ENCODE measurements at places on chromosomes 6 and 20. TPM values are rescaled to one million over a fixed set of nuclear protein-coding genes. Genes with fewer than 3 reads are reported as not detected.

The GNRH2 gene
- total RNA-seq = 2.7 TPM

The CTCFL gene
- total RNA-seq = not detected

The BMP5 gene
- 1.7 TPM for total RNA-seq

The SNAP25 gene
- total RNA-seq = 8.2 TPM

The TREML2 gene
- total RNA-seq = not detected

The GSTA3 gene
- not detected for total RNA-seq

The RGS17 gene
- total RNA-seq = 2.6 TPM

The DLL1 gene
- 75.3 TPM for total RNA-seq

The ZNF311 gene
- total RNA-seq = 0.91 TPM

The ATF6B gene
- total RNA-seq = 89.4 TPM

The NMBR gene
- total RNA-seq = 0.74 TPM

The SIRPB2 gene
- total RNA-seq = not detected

GRCh38 chr6:56927538-56928453 lies 27.1 kb upstream of the BEND6 start:
- no peak for DNase-seq

DNA sequence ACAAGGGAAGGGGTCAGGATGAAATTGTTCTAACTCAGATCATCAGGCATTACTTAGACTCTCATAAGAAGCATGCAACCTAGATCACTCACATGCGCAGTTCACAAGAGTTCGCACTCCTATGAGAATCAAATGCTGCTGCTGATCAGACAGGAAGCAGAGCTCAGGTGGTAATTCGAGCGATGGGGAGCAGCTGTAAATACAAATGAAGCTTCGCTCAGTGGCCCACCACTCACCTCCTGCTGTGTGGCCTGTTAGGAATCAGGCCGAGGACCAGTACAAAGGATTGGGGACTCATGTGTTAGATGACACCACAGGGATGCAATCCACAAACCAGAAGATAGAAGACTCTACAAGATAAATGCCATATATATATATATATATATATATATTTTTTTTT lies 31.5 kb upstream of the TOP1 start:
- DNase-seq = no peak

DNA sequence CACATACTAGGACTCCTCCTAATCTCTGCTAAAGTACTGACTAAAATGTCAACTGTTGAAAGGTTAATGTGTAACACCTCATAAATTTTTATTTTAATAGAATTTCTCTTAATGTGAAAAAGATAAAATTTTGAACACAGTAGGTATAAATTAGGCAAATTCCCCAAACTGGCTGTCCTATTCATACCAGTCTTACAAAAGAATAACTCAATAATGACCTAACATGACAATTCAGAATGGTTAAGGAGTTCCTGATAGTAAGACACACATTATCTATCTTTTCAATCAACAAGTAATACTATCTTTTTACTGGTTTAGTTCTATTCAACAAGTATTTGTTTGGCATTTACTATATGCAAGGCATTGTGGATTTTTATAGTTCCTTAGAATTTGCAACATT lies 141.1 kb downstream of the EPHA7 start:
- DNase-seq = no peak

GRCh38 chr20:5674176-5674660 lies 76.0 kb upstream of the SHLD1 start:
- no peak for DNase-seq

GRCh38 chr6:47478233-47479139 lies 897 bp downstream of the CD2AP start:
- no peak for DNase-seq

DNA sequence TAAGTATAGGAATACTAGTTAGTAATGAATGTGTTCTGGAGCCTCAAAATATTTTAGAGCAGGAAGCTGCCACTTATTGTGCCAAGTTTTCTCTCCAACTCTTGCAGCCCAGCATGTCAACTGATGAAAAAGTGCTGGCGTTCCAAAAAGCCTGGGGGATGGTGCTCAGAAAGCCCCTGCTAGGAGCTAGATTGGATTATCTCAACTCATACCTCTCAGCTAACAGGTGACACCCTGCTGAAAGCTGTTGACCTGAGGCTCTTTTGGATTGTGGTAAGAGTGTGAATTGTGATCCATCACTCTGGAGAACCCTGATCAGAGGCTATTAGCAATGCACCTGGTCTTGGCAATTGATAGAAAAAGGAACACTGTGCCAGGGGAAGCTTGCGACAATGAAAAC lies 580.4 kb downstream of the EYS start:
- no peak for DNase-seq

DNA sequence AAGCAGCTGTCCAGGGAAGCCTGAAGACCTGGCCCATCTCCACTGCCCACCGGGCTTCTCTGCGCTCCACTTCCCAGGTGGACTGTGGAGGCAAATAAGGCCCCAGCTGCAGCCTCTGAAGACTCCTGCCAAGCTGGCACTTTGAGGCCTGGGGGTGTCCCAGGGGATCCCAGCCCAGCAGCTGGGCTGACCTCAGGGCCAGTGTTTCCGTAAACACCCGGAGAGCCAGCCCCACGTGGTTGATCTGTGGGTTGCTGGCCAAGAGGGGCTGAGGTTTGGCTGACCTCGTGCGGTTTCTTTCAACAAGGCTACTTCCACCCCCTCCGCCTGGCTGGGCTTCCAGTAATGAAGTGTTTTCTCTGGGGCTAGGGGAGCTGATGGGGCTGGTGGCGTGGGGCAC lies 12.4 kb upstream of the CCN5 start:
- DNase-seq = no peak

DNA sequence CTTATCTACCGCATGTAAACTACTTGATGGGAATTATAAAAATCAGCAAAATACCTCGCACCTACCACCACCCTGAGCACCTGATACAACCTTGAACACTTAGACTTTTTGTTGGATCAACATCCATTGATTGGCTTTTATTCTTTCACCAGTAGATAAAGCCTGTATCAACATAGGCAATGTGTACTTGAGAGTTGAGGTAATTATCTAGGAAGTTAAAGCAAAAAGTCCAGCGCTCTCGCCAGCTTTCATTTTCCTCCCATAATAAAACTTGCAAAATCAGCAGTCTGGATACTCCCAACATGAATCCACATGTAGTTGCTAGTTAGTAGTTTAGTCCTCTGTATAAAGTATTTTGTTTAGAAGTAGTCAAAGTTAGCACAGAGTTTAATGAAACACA lies 132.0 kb upstream of the PRDM1 start:
- no peak for DNase-seq

GRCh38 chr6:17688481-17688880 lies 18.2 kb downstream of the NUP153 start:
- DNase-seq = no peak

GRCh38 chr6:155418017-155418761 lies 37.5 kb downstream of the NOX3 start:
- DNase-seq = no peak

DNA sequence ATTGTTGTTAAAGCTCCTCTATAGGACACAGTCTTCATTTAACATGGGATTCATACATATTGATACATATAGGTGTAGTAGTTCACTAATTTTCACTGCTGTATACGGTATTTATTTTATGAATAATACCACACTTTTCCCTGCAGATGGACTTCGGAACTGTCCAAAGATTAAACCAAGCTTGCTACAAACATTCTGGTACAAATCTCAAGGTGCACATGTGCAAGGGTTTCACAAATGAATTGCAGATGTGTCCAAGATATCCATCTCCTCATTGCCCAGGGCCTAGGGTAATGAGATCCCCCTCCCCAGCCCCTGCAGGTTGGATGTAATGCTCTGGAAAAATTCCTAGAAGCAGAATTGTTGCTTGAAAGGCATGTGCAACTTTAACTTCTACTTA lies 31.4 kb downstream of the DTNBP1 start:
- no peak for DNase-seq

DNA sequence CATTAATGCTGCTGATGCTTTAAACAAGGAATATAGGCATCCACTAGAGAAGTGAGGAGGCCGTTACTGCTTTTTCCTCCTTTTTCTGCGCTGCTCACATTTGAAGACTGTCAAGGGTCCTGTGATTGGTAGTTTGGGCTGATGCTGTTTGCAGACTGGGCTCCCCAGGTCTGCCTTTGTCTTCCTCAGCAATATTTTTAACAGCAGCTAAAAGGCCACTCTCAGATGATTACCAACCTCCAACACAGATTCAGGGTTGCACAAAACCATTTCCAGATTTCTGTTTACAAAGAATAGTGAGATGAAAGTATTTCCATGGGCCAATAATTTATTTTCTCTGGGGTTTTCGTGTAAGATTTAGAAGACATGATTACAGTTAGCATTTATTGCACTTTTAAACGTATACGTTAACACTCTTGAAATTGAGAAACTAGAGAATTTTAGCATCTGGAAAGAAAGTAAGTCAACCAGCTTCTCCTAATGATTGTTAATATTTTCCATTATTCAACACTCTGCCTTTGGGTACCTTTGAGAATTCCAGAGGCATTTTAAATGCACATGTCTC lies 475.3 kb upstream of the SOX4 start:
- DNase-seq = no peak

DNA sequence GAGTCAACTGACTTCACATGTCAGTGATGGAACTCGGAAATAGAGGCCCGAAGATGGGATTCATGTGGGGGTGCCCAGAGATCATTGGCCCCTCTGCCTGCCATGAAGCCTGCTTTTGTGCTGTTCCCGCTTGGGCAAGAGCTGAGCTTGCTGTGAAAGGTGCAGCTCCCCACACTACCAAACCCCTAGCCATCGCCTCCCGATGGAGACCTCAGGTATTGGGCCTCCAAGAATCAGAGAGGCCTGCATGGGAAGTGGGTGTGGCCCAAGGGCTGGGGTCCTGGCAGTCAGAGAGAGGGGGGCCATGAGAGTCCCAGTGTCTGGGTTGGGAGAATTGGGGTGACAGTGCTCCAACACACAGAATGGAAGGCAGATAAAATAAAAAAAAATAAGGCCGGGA lies 160.9 kb downstream of the SOD2 start:
- DNase-seq = no peak

GRCh38 chr6:163750431-163751031 lies 336.0 kb downstream of the QKI start:
- DNase-seq = no peak

DNA sequence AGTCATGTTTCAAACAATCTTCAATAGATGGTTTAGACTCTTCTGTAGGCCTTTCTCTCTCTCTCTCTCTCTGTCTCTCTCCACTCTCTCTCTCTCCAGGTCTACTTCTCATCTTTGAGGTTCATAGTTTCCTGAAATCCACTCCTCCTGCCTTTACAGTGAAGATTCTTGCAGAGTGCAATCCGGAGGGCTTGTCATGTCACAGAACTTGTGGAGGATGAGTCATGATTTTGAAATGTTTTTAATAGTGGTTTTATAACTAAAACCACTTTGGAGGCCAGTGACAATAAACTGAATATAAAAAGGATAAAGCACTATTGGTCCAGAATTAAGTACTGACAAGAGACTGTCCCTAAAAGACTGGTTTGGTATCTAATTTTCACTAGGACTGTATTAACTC lies 156.3 kb downstream of the KIF6 start:
- no peak for DNase-seq

DNA sequence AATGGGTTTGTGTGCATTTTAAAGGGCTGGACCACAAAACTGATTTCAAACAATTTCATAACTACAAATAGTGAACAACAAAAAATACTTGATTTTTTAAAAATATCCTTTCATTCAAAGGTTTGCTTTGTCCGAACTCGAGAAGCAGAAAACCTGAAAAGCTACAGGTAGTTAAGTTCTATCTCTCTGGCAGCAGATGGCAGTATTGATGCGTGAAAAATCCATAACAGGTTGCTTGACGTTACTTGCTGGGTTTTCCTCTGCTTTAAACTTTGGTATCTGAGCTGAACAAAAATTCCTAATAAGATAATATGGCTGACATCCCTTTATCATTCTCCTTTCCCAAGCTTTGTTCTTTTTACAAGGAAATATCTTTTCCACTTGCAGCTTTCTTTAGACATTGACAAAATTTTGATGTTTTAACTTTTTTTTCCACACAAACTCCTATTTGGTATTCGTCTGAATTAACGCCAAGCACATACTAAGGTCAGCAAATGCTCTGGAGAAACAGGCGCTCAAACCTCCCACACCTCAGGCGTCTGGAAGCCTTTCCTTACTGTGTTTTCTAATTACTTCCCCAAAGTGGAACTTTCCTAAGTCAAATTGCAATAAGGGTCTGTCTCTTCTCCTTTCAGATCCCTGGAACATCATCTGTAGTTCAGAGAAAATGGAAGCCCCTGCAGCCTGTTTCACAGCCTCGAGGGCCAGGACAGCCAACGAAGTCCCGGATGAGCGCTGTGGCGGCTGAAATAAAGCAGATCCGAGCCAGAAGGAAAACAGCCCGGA lies 50.3 kb upstream of the GFRAL start:
- no peak for DNase-seq

DNA sequence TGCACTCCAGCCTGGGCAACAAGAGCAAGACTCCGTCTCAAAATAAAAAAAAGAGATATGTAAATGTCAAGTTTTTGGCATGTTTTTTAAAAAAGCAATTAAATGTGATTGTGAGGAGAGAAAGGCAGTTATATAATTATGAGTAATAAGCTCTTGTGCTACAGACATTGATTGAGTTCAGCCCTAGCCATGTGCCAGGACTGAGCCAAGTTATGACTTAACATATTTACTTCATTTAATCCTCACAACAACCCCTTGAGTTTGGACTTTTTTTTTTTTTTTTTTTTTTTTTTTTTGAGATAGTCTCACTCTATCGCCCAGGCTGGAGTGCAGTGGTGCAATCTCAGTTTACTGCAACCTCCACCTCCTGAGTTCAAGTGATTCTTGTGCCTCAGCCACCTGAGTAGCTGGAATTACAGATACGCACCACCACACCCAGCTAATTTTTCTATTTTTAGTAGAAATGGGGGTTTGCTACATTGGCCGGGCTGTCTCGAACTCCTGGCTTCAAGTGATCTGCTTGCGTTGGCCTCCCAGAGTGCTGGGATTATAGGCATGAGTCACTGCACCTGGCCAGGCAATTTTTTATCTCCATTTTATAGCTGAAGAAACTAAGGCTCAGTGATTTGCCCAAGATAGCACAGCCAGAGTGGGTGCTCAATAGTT lies 15.0 kb upstream of the CSE1L start:
- DNase-seq = no peak

DNA sequence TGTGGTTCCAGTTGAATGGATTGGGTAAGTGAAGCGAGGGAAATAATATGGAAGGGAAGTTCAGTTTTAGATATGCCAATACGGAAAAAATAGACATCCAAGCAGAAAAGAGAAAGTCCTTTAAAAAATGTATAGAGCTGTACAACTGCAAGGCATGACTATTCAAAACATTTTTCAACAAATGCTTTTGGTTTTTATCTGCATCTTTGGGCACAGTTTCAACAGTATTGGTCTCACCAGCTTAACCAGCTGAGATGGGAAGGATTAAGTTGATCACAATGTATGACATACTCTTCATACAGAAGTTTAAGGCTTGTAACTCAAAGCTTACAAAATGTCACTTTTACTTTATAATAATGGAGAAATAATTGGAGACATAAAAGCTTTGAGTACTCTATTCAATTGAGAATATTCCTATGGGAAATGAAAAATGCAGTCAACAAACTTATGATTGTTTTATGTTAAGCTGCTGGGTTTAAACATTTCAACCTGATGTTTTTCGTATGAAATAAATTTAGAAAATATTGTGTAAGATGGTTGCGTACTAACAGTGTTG lies 16.3 kb upstream of the UTRN start:
- DNase-seq = no peak

GRCh38 chr6:163260111-163260895 lies 154.2 kb upstream of the QKI start:
- DNase-seq = no peak

GRCh38 chr6:84466511-84466910 lies 239.1 kb upstream of the CEP162 start:
- no peak for DNase-seq
